ENCODE measurements at places on chromosomes 2 and 18.
A peak's percentile ranks its signal among the peaks of the same experiment; 100 is the strongest.

GRCh38 chr2:152363936-152364335 is 29.0 kb downstream of the FMNL2 start:
- DNase-seq, result no peak

DNA sequence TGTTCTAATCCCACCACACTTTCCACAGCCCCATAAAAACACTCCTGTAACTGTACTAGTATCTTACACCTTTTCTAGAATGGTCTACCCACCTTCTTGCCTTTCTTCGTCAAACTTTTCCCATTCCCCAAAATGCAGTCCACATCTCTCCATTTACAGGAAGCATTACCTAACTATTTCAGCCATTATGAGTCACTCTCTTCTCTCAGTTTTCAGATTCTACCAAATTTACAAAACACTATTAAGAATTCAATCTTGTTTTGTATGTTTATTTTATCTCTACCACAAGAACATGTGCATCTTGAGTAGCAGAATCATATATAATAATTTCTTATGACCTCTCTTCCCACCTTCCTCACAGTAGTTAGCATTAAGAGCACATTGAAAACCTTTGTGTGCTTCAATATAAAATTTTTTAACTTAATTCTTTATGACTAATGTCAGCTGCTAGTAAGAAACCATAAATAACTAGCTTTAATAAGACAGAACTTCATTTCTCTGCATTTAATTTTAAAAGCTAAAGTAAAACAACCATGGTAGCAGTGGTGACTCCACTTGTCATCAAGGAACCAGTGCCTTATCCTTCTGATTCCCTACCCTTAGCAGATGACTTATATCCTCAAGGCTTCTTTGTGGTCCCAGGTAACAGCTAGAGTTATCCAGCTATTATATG is 56.6 kb upstream of the MAP2 start:
- DNase-seq, result no peak

- DNase-seq, result no peak
Observed at GRCh38 chr2:35526741-35527140, 828.8 kb upstream of the CRIM1 start.

DNA sequence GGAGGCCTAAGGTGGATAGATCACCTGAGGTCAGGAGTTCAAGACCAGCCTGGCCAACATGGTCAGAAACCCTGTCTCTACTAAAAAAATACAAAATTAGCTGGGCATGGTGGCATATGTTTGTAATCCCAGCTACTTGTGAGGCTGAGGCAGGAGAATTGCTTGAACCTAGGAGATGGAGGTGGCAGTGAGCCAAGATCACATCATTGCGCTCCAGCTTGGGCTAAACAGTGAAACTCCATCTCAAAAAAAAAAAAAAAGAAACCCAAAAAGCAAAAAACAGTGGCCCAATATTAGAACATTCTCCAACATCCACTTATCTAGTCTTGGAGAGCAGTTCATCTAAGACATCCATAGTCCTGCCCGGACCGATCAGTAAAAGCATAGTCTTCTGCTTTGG is 260.4 kb downstream of the MREG start:
- DNase-seq, result no peak

- DNase-seq, result no peak
Observed at GRCh38 chr2:230018153-230018552, 50.6 kb downstream of the SLC16A14 start.

DNA sequence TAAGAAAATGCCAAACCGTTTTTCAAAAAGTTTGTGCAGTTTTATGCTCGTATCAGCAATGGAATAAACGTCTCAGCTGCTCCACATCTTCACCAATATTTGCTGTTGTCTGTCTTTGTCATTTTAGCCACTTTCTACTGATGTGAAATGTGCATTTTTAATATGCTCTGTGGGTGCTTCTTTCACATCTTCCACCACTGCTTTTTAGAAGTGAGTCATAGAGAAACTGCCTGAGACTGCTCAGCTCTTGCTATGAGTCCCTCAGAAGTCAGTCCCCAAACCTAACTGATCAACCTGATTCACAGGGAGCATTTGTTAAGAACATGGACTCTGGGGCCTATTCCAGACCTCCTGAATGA is 41.0 kb upstream of the EPC2 start:
- DNase-seq, result no peak

GRCh38 chr18:80037869-80038630 is 3.8 kb downstream of the RBFA start:
- no peak for DNase-seq

DNA sequence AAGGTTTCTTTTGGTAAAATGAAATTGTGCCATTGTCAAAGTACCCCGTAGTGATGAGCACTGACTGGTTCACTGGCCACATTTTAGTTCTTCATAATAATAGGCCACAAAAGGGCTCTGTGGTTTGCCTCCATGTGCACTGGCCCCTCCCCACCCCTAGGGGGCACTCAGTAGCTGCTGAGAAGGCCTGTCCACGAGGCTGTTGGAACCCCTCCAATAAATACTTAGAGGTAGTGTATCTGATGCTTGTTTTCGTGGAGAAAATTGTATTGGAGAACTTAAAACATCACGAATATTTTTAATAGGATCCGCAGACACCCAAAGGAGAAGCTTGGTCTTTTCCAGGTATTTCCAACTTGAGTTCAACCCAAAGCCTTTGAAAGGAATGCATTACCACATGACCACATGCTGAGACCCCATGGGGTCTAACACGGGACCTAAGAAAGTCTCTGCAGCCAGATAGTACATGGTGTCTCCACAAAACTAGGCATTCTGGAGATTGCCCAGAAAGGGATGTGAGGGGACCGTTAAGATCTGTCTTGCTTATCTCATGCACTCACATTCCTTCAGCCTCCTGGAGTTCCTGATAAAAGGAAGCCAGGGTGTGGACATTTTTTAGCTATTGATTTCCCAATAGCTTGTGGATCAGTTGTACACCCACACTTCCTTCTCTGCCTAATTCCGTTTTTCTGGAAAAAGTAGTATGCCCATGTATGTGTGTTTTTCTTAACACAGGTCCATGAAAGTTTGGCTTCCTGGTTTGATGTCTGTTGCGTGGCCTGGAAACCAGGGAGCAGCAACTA is 28.5 kb upstream of the NOSTRIN start:
- DNase-seq, result no peak

DNA sequence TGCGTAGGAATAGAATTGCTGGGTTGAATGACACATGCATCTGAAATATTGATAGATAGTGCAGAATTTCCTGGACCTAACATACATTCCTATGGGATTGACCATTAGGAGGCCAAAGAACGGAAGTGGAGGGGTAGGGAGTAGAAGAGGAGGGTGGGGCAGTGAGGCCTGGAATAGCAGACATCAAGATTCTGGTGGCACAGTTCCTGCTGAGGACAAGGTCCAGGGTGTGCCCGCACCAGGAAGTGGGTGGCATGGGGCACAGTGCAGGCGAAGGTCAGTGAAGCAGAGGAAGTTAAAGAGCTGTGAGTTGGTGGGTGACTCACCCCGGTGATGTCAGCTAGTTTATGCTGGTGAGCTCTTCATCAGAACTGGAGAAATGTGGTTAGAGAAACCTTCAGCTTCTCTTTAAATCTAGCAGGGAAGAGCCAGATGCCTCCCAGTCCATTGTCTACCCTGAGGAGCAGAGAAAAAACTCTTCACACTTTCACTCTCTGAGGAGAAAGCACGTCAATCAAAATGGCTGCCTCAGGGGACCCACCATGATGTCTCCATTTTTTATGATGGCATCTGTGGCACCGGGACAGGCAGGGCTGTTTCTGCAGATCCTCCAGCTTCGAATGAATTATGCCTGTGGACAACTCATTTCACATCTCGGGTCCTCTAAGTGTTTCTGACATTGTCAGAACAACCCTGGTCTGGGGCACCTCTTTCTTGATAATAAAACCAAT is 55.9 kb upstream of the CTLA4 start:
- no peak for DNase-seq

- no peak for DNase-seq
Observed at GRCh38 chr2:31140151-31140550, 1.9 kb upstream of the GALNT14 start.

DNA sequence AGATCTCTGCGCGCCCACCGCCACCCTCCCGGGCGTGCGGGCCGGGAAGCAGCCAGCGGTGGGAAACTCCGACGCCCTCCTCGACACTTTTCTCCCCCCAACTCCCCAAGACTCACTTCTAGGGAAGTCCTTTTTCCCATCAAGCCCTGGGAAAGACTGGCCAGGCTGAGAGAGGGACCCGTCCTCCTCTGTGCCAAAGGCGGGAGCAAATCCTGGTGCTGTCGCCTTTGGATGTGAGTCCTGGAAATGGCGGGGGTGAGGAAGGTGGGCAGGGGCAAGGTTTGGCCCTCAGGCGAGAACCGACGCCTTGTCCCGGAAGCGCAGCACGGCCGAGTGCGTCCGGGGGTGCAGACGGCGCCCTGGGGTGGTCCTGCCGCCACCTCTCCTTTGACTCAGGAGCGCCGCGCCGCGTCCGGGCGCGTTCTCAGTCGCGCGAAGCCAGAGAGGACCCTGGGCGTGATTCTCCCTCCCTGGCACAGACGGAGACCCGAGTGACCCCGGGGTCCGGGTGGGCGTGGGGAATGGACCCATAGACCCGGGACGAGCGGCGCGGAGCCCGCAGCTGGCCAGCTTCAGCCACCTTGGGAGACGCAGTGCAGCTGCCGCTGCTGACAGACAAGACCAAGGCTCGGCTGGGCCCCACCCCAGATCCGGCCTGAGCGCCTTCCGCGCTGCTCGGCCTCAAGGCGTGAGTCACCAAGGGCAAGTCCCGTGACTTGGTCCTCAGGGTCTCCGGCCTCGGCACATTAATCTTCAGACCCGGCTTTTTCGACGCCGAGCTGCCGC is 3.5 kb upstream of the LBX2 start:
- DNase-seq, result peak; percentile 64

DNA sequence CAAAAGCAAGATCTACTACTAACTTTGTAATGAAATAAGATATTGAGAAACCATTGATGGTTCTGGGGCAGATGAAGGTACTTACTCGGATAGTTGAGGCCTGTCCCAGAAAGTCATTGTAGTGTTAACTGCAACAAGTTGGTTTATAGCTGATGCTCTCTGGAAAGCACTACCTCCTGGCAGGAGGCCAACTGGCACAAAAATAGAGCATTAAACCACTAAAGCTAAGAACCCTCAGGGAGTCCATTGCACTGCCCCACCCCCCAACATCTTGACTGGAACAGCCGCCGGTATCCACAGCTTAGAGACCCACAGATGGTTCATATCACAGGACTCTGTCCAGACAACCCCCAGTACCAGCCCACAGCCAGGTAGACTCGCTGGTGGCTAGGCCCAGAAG is 552.5 kb upstream of the CRIM1 start:
- DNase-seq, result no peak

GRCh38 chr18:45004546-45005080 is 323.9 kb downstream of the SETBP1 start:
- no peak for DNase-seq

DNA sequence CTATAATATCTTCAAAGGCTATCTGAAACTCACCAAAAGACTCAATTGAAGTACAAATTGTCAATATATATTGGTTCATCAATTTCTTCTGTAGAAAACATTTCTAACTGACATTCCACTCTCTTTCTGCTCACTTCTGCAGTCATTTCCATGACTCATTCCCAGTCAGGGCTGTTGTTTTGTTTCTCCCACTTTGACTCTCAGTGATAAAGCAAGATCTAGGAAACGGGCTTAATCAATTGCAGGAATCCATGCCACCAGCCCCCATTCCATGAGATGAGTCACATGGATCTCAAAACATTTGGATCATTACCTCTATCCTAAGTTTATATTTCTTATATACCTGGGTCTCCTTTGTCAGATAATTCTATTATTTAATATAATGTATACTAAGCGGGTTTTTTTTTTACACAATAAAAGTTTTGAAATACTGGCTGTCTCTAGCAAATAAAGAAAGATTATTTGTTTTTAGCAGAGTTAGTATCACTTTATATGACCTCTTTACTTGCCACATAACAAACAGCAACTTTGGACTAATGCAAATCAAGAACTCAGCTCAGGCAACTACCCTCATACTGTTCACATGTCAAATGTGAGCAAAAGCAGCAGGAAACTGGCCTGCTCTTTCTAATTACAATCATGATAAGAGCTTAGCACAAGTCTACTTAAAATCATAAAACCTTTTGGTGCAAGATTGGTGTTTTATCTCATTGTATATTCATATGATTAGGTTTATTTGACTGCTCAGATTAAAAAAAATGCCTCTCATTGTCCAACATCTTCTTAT is 251.1 kb upstream of the PIK3C3 start:
- no peak for DNase-seq

- no peak for DNase-seq
Observed at GRCh38 chr2:217061916-217062505, 202.1 kb upstream of the TNP1 start.

GRCh38 chr18:26943906-26944305 is 78.4 kb upstream of the AQP4 start:
- DNase-seq, result no peak

DNA sequence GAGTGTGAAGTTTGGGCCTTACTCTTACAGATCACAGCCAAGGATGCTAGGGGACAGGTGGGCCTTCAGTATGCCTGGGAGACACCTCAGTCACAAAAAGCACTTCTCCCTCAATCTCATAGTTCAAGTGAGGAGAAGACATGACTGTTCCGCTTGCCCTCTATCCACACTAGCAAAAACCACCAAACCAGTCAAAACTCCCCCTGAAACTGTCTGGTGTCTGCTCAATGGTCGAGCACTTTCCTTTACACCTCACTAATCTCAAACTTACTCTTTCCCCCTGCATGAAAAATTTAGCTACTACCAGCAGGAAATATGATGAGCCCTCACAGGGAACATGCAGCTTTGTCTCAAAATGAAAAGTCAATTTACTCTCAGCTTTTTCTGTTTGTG is 232.2 kb downstream of the TRIB2 start:
- no peak for DNase-seq

GRCh38 chr2:44087714-44088092 is 81.0 kb upstream of the PPM1B start:
- no peak for DNase-seq

- no peak for DNase-seq
Observed at GRCh38 chr2:172079838-172080640, 5.3 kb upstream of the DLX1 start.

- DNase-seq, result no peak
Observed at GRCh38 chr2:215410932-215411285, 25.0 kb downstream of the FN1 start.

- DNase-seq, result no peak
Observed at GRCh38 chr2:155256803-155257202, 558.3 kb downstream of the KCNJ3 start.

- DNase-seq, result no peak
Observed at GRCh38 chr2:26542194-26542455, 64.2 kb upstream of the OTOF start.

GRCh38 chr2:12697617-12698016 is 19.1 kb upstream of the TRIB2 start:
- no peak for DNase-seq

DNA sequence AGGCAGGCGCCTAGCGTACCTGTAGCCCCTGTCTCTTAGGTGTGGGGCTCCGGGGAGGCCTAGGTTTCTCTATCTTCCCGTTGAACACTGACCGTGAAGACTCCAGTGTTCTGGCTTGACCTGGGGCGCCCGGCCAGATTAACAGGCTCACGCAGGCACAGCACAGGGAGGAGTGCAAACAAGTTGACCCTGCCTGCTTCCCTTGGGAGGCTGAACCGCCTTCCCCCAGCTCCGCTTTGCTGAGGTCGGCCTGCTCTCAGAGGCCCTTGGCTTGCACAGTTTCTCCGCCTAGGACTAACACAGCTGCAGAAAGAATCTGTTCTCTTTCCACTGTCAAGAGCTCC is 567 bp downstream of the PCYOX1 start:
- DNase-seq, result no peak

Measured in cortex of kidney (tissue), 1 donor.